Fibroblast of skin of scalp (primary cell): ENCODE measurements at places on chromosomes 3 and 15.

GRCh38 chr3:117510396-117510795, 800.8 kb downstream of the TUSC7 start:
- peak; percentile 70 for DNase-seq

DNA sequence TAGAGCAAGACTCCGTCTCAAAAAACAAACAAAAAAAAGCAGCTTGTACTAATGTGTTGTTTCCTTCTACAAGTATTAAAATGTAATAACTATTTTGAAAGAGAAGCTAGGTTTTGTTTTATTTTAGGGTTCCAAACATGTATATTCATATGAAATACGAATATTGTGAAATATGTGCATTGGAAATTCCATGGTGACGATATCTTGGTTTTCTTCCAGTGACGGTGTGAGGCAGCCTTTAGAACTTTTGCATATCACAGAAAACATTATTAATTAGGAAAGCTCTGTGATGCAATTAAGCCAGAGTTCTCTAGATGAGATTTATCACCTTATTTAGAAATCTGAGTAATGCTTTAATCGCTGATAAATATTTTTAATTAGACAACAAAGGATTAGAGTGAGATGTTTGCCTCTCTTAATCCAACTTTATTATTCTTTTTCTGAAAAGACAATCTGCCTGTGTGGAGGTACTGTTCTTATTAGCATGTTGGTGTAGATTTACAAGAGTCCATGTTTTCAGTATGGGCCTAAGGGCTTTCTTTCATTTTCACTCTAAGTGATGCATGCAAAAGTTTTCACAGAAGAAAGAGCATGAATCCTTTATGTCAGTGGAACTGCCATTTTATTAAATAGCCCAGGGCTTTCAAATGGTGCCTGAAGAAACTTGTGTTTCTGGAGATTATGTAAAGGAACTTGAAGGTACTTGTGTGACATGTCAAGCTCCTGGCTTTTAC, 37.7 kb upstream of the SAMMSON start:
- no peak for DNase-seq

GRCh38 chr15:73584699-73585420, 48.3 kb downstream of the NPTN start:
- DNase-seq: peak; percentile 11

GRCh38 chr15:39180483-39180933, 400.4 kb upstream of the THBS1 start:
- DNase-seq: peak; percentile 95
